ENCODE measurements at places on chromosomes 4 and X. TPM values are rescaled to one million over a fixed set of nuclear protein-coding genes. Genes with fewer than 3 reads are reported as not detected.

The MAGEA6 gene
- total RNA-seq: not detected

The PRDX4 gene
- 25.3 TPM for total RNA-seq

The SYN1 gene
- 0.57 TPM for total RNA-seq

The CENPC gene
- 37.3 TPM for total RNA-seq

The TMPRSS11D gene
- not detected for total RNA-seq

The NAA11 gene
- total RNA-seq: not detected

The TMPRSS11A gene
- not detected for total RNA-seq
